Stimulated activated memory B cell treated with anti-CD40 and anti-IgM and Interleukin-4, amounts not matched to agents 10 μg/mL and 1 μg/mL and 100 μg/mL, for 72 hours (primary cell): ENCODE measurements at places on chromosomes 4 and X.
A peak's percentile ranks its signal among the peaks of the same experiment; 100 is the strongest.

- ATAC-seq, result peak; percentile 12
Observed at GRCh38 chr4:171042989-171043524, 770.1 kb upstream of the GALNTL6 start.

DNA sequence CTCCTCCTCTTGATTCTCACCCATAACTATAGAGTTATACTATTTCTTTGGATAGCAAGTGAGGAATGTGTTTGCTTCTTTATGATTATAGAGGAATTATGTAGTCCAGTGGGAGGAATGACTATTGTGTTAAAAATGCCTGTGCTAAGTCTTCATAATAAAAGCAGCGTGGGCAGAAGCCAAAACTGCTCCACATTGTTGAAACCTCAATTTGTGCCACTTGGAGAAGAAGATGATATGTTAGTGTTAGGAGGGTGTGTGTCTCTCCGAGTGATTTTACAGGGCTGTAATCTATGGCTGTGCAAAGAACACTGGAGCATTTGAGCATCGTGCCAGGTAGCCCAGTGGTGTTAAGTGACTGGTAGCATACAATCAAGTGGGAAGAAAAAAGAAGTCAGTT, 74.3 kb downstream of the FRAS1 start:
- no peak for ATAC-seq

DNA sequence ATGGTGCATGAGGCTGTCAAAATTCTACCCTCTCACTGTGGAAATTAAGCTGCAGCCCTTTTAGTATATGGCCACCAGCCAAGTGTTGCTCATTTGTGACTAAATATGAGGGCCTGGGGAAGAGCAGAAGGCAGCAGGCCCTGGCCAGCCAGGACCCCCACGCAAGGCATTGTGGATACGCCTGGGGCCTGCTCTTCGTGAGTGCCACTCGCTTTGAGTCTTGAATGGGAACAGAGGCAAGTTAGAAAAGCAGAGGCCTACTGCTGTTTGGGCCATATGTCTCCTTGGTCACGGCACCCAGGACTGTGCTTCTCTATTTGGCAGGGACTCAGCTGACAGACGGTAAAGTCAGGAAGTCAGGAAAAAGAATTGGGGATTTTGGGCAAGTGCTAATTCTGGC, 10.9 kb downstream of the RTL5 start:
- no peak for ATAC-seq

DNA sequence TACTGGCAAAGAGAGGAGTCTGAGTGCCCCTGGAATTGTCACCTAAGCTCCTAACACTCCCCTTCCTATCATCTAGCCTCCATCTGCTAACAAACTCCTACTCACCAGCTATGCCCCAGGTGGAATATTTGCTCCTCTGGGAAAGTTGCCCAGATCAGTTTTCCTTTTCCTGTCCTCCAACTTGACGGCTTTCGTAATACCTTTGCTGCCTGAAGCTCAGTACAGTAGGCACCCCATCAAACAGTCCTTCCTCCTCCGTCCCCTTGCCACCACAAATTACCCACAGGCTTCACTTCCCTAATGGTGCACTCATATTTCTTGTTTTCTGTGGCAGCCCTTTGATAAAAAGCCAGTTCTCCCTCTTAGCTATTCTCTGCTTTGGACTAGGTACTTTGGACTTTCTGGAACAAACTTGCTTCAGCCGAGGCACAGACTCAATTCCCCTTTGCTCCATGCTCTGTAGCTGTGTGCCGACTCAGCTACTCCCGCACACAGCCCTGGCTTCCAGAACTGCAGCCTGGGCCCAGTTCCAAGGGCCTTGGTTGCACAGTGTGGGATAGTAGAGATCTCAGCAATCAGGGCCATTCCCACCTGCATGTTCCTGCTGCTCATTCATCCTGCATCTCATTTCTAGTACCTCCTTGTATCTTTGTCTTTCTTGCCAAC, 605.1 kb downstream of the BCOR start:
- ATAC-seq, result peak; percentile 89

GRCh38 chr4:68021185-68021584, 57.9 kb upstream of the TMPRSS11A start:
- ATAC-seq, result no peak

GRCh38 chr4:85994576-85994975, 365.3 kb downstream of the MAPK10 start:
- no peak for ATAC-seq

DNA sequence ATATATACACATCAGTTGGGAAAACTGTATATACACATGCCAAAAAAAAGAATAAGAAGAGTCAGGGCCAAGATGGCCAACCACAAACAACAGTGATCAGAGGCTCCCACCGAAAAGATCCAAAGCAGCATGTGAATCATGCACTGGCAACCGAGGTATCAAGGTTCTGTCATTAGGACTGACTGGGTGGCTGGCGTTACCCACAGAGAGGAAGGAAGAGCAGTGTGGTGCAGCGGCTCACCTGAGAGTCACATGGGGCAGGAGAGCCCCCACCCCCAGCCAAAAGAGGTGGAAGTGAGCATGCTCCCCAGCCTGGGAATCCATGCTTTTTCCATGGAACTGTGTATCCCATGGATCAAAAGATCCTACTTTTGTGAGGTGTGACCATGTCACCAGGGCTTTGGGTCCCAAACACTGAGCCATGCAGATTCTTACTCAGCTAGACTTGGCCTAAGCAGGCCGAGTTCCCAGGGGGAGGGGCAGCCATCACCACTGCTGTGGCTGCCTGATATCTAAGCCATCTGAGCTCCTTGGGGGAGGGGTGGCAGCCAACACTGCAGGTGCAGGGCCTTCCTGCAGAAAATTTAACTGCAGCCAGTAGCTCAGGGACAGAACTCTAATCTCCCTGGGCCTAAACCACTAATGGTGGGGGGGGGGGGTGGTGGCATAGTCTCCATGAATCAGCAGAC, 52.8 kb downstream of the P2RY10 start:
- ATAC-seq, result no peak

GRCh38 chr4:55446578-55446922, 50.8 kb downstream of the TMEM165 start:
- no peak for ATAC-seq

DNA sequence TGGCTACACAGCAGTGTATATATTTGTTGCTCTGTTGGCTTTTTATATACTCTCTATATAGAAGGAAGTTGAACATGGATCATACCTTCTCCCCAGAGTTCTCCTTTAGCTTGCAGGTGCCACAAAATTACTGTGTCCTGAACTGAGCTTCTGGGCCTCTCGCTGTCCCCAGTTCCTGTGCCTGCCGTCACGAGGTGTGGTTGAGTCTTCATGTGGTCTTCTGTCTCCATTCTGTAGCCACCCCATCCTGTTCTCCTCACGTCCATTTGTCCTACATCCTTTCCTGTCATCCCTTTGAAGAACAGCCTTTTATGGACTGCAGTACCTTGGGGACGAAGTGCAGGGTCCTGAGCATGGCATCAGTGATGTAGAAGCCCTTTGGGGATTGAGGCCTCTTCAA, 14.5 kb downstream of the TMEM131L start:
- peak; percentile 42 for ATAC-seq

GRCh38 chrX:20060961-20061748, 55.6 kb downstream of the MAP7D2 start:
- peak; percentile 99 for ATAC-seq

GRCh38 chr4:155877971-155878370, 11.9 kb upstream of the ASIC5 start:
- ATAC-seq, result no peak

DNA sequence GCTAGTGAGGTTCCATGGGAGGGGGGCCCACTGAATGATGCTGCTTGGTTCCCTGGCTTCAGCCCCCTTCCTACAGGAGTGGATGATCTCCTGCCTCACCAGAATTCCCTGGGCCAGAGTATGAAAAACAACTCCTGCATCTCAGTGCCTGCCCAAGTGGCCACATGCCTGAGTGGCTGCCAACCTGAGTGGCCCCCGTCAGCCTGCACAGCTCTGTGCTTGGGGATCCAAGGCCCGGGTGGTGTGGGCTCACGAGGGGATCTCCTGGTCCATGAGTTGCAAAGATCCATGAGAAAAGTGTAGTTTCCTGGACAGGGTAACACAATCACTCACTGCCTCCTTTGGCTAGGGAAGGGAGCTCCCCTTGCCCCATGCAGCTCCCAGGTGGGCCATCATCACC, 17.1 kb downstream of the STPG2 start:
- ATAC-seq, result no peak

GRCh38 chr4:4254199-4254598, 6.2 kb upstream of the TMEM128 start:
- ATAC-seq, result no peak

- no peak for ATAC-seq
Observed at GRCh38 chr4:149825336-149825735, 9.7 kb upstream of the IQCM start.

DNA sequence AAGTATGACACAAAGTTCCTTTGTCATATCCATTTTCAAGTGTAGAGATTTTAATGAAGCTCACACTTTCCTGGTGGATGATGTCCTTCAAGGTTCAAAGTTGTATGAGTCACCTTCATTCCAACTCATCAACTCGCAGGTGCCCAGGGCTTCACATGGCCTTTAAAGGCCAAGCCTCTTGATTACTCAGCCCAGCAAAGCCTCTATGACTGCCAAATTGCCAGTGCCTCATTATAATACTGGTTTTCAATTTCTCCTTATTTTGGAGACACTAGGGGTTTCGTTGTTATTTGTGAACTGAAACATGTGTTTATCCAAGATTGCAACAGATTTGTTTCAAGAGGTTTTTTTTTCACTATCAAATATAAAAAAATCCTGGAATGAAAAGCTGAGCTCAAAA, 45.9 kb upstream of the PPP3CA start:
- ATAC-seq, result no peak

DNA sequence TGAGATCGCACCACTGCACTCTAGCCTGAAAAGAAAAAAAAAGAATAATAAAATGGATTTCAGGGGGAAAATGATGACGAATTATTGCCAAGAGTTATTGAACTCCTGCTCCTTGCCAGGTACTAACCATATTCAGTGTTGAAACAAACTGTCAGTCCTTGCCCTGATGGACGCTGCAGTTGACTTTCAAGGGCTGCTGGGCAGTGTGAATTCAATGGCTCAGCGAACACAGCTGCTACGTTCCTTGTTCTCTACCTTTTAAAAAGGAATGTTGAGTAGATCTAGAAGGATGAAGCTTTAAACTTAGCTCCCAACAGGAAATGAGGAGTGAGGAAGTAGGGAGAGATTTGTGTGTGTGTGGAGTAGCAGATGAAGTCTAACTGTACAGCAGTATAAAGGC, 2.7 kb downstream of the LIMCH1 start:
- ATAC-seq, result no peak

DNA sequence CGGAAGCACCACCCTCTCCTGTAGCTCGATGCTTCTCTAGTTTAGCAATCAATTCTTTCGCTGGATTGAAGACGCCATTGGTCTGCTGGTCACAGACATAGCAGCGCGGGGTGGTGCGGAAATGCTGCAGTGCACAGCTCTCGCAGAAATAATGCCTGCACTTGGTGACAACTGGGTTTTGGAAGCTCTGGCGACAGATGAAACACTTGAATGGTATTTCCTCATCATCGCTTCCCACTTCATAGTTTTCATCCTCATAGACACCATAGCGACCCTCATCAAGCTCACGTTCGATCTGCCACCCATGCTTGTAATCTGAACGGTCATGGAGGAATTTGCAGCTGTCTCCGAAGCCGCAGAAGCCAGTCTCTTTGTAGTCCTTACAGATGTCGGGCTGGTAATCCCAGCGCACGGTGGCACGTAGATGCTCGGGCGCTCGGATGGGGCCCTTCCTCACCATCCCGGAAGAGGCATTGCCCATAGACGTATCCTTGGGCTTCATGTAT, 854 bp downstream of the RNF113A start:
- ATAC-seq, result peak; percentile 32

GRCh38 chrX:9318213-9318612, 146.6 kb upstream of the TBL1X start:
- ATAC-seq, result no peak

- no peak for ATAC-seq
Observed at GRCh38 chr4:100736641-100737451, 219.0 kb upstream of the EMCN start.

DNA sequence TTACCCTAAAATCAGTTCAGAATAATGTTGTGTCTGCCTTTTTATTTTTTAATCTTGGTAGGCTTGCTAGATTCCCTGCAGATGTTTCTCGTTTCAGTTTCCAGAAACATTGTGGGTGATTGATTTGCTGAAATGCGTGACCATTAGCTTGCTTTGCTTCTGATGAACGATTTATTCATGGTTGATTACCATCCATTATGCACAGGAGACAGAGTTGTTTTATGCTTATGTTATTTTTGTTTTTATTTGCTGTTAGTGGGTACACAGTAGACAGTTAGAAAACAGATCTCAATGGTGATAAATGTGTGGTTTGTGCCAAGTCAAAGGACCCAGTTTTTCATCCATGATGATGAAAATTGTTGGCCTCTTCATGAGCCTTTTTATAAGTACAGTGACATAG, 455.6 kb upstream of the BOD1L1 start:
- ATAC-seq, result no peak

DNA sequence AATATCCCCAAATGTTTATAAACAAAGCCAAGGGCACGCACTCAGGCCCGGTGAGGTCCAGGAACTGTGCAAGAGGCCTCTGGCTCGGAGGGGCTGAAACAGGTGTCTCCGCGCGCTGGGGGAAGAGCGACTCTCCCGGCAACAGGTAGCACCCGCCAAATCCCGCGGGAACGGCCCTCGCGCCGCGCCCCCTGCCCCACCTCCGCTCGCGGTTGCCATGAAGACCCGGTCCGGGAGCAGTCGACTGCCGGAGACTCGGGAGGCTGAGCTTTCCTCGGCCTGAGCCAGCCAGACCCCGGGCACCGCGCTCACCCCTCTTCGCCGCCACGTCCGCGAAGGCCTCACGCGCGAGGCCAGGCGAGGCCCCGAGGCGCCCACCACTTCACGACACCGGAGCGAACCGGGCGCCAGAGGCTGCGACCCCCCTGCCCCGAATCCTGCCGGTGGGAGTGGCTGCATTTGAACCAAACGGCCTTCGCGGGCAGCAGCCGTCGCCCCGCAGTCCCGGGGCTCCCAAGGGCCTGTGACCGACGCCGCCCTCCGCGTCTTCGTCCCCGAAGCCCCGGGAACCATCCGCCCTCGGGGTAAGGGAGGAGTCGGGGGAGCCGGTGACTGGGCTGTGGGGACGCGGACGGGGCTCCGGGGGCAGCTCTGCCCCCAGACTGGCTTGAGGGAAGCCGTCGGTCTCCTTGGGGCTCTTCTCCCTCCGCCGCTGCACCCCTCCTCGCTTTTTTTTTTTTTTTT, at the start of gene NSUN7:
NSUN7 (plus strand) TSS at position 239 of the 744 bp plus-strand sequence. CDS start 739 bp downstream, outside the sequence.
- ATAC-seq, result peak; percentile 71

DNA sequence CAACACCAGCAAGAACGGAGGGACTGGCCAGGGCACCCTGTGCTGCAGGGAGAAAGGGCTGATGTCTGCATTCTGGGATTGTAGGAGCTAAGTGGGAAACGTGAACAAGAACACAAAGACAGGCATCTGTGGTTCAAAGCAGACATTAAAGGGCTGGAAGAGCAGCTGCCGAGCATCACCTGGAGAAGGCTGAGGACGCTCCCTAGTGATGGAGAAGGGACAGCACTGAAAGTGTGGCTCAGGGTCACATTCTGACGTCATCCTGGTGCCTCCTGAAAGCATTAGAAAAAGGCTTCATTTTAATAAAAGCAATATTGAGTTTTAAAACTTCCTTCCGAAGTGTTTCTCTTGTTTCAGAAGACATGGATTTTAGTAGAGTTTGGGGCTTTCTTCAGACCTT, 62.3 kb downstream of the CLDN22 start:
- ATAC-seq, result no peak

GRCh38 chr4:1547856-1548826, 136.0 kb downstream of the FAM53A start:
- no peak for ATAC-seq
